ENCODE measurements at places on chromosomes 7 and 10.

- peak; percentile 21 for DNase-seq
Observed at GRCh38 chr7:81690251-81690650, 79.6 kb downstream of the HGF start.

DNA sequence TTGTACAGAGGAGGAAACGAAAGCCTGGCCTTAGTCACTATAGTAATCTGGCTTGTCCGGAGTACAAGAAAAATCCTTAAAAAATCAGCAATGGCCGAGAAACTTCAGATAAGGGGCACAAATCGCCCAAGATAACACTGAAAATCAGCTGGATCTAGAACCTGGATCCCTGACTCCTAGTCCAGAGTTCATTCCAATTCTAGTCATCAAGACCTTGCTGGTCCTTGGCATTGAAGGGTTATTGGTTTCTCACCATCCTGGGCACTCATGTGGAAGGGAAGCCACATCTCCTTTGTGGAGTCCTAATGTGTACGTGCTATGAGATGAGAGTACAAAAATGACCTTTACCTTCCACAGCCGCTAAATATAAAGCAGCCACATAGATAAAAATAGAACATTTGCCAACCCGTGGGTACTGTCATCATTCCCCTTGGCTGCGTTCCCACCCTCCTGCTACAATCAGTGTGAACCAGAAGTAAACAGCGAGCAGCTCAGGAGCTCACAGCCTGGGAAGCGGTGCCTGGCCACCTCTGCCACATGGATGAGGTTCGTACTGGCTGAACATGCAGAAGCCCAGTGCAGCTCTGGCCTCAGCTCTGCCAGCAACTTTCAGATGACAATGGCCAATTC is 116.0 kb upstream of the PDLIM1 start:
- peak; percentile 8 for DNase-seq

DNA sequence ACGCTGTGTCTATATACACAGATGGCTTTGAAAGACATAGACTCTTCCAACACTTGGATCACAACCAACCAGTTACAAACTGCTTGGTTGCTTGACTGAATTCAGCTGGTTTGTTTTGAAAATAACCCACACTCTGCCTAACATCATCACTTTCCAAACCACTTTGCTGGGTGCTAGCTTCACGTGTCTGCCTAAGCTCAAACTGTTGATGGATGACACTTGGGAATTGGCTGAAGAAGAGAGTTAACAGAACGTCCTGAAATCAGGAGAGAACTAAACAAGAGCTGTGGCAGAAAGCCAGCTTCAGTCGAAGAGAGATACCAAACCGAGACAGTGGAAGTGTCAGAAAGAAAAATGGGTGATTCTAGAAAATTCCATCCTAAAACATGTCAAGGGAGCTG is 420.8 kb upstream of the AUTS2 start:
- DNase-seq, result no peak

GRCh38 chr7:27928001-27928400 is 188.0 kb downstream of the TAX1BP1 start:
- DNase-seq, result no peak

DNA sequence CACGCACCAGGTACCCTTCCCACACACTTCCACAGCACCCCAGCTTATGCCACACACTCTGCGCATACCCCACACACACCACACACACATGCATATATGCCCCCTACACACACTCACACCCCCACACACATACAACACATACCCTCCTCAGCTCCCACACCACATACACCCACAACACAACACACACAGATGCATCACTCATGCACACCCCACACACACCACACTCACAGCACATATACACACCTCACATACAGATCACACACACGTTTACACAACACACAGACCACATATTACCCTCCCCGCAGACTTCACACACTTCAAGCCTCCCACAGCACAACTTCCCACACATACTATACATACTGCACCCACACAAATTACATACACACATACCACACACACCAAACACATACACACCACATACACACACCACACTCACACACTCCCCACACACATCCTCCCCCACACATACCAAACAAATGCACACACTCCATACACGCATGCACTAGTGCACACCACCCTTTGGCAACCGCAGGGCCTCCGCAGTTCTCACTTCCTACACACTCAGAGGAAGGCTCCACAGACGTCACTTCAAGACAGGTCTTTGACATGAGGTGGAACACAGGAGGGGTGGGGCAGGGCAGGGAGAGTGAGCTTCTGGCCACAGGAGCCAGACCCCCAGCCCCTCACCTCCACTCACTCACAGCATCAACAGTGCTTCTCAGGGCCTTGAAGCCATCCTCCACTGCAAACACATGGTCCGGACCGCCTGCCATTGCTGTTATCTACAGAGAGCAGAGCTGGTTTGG is 18.5 kb upstream of the ANTXRL start:
- DNase-seq, result no peak

DNA sequence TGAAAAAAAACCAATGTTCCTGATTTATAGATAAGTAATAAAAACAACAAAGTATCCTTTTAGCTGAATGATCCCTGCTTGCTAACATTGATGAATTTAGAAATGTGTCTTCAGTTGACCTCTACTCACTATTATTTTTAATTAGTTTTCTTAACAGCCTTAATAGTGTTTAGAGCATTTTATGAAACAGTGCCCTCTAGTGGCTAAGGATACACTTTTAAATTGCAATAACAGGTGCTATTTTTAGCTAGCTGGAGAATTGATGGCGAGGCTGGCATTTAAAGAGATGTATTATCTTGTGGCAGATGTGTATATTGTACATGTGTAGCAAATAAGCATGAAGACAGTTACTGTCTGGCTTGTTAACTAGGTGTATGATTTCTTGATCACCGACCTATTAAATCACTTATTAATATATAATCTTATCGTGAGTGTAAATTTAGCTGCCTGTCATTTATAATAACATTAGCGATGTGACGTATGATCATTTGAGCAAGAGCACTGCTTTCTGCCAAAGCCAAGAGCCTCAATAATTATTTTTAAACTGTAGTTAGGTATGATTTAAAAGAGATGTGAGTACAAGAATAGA is 451.9 kb downstream of the DPP6 start:
- peak; percentile 48 for DNase-seq

- DNase-seq, result no peak
Observed at GRCh38 chr10:117554241-117554814, 11.8 kb downstream of the EMX2 start.

Data from fibroblast of pulmonary artery (primary cell).